ENCODE measurements at places on chromosomes 4 and X. TPM values are rescaled to one million over a fixed set of nuclear protein-coding genes. Genes with fewer than 3 reads are reported as not detected.
A peak's percentile ranks its signal among the peaks of the same experiment; 100 is the strongest.

S100P gene
- 0.21 TPM for total RNA-seq

GNL3L gene
- total RNA-seq, result 42.2 TPM

FGF16 gene
- total RNA-seq, result not detected

DNA sequence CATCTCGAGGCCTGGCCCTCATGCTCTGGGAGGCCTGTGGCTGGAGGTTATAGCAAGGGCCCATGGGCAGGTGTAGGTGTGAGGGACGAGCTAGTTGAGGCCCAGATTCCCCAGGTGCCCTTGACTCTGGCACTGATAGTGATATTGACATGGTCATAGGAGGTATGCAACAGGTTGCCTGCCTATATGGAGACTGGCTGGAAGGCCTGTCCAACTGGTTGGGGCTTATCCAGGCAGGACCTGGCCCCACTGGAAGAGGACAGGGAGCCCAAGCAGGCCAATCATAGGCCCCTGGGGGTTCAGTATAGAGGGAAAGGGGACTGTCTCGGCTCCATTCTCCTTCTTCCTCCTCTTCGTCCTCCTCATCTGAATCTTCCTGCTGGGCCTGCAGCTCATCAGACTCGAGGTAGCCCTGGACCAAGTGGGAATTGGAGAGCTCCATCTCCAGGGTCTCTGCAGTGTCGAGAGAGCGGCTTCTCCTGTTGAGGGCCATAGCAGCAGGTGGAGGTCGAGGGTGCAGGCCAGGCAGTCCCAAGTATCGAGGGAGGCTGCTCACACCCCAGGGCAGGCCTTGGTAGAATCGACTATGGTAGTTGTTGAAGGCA is 15.3 kb downstream of the AMER1 start:
- no peak for DNase-seq

GRCh38 chr4:147714575-147715401 is 17.1 kb upstream of the ARHGAP10 start:
- DNase-seq, result peak; percentile 18

DNA sequence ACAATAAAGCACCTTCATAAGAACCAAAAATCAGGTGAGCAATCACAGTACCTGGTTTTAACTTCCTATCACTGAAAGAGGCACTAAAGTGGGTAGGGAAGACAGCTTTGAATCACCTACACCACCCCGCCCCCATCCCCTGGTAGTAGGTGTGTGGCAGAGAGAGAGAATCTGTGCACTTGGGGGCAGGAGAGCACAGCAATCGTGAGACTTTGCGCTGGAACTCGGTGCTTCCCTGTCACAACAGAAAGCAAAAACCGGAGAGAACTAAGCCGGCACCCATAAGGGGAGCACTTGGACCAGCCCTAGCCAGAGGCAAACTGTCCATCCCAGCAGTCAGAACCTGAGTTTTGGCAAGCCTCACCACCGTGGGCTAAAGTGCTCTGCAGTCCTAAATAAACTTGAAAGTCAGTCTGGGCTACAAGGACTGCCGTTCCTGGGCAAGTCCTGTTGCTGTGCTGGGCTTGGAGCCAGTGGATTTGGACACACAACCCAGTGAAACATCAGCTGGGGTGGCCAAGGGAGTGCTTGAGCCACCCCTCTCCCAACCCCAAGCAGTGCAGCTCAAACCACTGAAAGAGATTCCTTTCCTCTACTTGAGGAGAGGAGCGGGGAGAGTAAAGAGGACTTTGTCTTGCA is 32.1 kb downstream of the NDUFB11 start:
- DNase-seq, result no peak
